ENCODE measurements at places on chromosomes 5 and 9.

- DNase-seq: peak; percentile 74
These were observed 21.7 kb upstream of the NSD1 start for GRCh38 chr5:177111720-177112394.

DNA sequence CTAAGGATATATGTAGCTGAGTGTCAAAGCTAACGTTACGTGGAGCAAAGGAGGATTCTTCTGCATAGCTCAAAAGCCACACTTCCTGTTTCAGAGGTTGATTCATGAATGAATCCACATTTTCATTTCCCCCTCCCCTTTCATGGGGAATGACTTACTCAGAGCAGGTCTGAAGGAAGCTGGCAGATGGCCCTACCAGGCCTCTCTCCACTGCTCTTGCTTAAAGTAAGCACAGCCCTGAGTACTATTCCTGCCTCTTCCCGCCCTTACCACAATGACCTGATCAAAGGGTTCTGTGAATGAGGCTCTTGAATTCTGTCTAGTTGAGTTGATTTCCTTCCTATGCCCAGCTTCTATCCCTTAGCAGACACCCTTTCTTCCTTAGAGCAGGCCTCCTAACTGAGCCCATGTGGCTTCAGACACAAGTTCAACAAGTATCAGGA, 6.3 kb downstream of the IGIP start:
- DNase-seq: peak; percentile 41

- DNase-seq: peak; percentile 96
These were observed at the start of gene SPARC for GRCh38 chr5:151686674-151687407. Gene SPARC, minus strand, starts transcription at chr5:151686915. Its CDS starts 10,727 bp downstream, at chr5:151676188.

- no peak for DNase-seq
These were observed 21.0 kb upstream of the SUSD3 start for GRCh38 chr9:93037476-93037971.

DNA sequence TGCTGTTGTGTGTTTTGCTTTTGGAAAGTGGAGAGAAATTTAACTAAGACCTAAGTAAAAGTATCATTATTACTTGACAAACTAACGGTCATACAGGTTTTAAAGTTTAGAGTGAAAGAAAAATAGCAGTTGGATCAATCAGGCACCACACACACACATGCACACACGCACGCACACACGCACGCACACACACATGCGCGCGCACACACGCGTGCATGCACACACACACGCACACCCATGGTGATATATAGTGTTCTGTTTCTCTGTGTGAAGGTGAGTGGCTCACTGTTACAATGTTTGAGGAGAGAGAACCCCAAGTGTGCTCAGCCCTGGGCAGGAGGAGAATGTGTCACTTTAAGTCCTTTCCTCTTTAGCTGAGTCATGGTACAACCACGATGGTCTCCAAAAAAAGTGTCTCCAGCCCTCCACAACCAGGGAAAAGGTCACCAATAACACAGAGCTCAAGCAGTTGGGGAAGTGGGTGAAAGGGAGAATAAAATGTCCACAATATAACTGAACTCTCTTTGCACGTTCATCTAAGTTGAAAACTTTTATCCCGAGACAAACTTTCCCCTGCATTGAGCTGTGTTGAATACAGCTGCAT, 3.2 kb downstream of the ZNF366 start:
- DNase-seq: no peak

DNA sequence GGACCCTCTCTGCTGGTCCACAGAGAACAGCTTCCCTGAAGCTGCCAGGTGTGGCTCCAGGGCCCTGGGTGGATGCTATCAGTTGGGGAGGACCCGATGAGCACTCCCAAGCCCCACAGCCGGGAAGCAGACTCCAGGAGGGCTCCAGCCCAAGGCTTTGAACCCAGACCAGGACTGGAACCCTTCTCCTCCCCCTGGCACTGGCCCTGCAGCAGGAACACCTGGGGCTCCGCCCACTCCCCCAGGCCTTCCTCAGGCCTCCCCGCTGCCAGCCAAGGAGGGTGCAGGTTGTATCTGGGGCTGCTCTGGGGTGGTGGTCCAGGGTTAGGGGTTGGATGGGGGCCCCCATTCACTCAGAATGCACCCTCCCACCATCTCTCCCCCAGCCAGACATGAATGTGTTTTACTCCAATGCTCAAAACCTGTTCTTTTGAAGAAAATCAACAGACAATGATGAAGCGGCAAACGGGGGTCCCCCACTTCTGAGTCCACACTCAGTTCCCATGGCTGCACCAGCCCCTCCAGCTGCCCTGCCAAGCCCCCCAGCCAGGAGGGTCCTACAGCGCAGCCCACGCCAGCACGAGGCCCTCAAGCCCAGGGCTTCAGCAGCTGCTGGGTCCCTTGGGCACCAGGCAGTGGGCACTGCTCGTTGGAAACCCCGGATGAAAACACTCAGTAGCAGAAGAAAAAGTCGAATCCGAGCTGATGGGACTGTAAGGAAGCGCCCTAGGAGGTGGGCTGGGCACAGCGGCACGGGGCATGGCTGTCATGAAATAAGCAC, 23.2 kb downstream of the CCDC187 start:
- DNase-seq: no peak

DNA sequence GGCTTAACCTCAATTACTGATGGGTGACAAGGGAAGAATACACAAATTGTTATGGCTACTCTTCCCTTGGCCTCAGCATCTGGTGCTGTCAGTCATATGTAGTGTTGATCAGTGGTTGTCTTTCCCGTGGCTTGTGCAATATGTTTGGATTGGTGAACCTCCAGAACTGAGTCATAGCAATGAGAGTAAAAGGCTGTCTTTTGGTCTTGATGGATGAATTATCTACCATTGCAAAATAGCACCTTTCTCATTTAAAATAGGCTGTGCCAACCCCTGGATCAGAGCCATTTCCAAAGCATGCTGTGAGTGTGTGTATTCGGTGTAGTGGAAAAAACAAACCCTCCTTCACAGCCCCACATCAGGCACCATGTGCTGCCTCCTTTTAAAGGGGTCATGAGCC, 14.6 kb upstream of the F2R start:
- no peak for DNase-seq

- no peak for DNase-seq
These were observed 21.9 kb downstream of the MACROH2A1 start for GRCh38 chr5:135376961-135377624.

DNA sequence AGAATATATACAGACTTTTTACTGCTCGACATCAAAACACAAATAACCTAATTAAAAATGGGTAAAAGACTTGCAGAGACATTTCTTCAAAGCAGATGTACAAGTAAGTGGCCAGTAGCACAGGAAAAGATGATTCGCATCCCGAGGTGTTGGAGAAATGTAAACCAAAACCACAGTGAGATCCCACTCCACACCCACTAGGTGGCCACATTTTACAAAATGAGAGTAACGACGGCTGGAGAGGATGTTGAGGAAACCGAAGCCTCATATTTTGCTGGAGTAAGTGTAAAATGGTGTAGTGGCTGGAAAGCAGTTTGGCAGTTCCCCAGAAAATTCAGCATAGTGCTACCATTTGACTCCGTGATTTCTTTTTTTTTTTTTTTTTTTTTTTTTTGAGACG, 21.3 kb upstream of the GBGT1 start:
- peak; percentile 74 for DNase-seq

GRCh38 chr9:72424131-72424530, 59.1 kb upstream of the ZFAND5 start:
- no peak for DNase-seq

DNA sequence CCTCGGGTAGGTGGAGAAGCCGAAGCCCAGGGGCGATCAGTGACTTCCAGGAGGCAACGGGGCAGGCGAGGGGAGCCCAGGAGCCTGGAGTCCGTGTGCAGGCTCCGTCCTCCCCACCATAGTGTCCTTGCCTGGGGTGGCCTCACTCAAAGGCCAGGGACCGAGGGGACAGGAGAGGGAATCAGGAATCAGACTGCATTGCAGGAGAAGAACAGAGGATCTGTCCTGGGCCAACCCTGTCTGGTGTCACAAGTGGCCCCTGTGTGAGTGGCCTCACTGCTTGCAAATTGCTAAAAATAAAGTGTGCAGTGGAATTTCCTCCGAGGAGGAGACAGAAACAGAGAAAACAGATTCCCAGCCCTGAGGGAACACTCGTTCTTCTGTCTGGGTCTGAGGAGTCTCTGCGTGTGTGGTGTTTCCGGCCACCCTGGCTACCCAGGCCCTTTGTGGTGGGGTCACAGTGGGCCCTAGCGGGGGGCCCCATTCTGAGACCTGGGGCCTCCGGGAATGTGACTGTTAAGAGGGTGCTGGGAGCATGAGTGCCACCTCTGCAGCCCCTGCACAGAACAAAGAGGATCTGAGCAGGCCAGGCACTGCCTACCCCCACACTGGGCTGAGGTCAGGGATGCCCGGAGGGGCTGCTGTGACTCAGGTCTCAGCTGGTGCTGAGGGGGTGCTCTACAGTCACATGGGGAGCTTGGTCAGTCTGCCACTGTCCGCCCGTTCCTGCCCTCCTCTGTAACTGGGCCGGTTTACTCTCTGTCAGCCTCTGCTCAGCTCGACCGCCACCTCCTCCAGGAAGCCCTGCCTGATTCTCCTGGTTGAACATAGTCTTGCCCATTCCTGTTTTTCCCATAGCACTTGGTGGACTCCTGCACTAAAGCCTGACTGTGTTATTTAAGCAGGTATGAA, 7.4 kb downstream of the TRAF1 start:
- peak; percentile 41 for DNase-seq

- DNase-seq: no peak
These were observed 353.5 kb downstream of the ENC1 start for GRCh38 chr5:74286734-74287695.

- DNase-seq: peak; percentile 91
These were observed 2.4 kb downstream of the CARD19 start for GRCh38 chr9:93098236-93098946.

DNA sequence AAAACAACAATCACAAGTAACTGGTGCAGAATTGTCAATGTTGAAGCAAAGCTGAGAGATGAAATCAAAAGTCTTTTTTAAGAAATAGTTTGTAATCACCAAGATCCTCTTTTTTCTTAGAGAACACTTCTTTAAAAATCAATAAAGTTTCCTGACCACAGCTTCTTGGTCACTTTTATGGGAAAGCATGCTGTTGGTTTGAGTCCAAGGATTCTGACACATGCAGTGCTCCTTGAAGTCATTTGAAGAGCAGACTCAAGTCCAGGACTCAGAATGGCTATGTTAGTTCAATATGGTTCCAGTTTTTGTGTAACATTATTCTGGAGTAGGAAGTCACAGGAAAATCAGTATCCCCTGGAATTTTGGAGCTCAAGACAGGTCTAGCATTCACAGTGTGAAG, 480.6 kb downstream of the NR2F1-AS1 start:
- no peak for DNase-seq

DNA sequence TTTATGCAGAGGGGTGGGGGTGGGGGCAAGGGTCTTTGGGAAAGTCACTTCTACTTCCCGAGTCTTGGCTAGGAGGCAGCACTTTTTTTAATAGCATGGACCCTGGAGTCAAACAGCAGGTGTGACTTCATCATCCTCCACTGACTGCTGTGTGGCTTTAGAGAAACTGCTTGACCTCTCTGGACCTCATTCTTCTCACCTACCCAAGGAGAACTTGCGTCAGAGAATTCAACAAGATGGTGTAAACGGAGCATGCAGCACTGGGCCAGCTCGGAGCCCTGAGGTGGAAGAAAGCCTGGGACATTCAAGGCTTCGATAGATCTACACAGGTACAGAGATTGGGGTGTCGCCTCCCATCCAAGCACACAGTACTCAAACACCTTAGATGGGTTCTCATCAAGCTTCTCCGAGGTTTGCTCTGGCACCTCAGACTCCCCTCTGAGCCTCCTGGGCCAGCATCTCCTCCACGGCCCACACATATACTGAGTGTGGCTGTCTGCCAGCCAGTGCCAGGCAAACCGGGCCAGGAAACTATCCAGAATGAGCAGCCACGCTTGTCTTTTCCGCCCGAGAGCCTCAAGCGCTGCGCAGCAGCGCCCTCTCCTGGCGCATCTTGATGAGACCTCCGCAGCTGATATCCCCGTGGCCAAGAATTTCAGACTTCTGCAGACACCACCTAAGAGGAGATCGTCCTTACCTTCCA, 4.6 kb upstream of the SLC25A48 start:
- peak; percentile 72 for DNase-seq

GRCh38 chr5:98934546-98934945, 5.7 kb upstream of the CHD1 start:
- DNase-seq: no peak

GRCh38 chr5:77867194-77867691, 91.1 kb upstream of the TBCA start:
- DNase-seq: no peak

DNA sequence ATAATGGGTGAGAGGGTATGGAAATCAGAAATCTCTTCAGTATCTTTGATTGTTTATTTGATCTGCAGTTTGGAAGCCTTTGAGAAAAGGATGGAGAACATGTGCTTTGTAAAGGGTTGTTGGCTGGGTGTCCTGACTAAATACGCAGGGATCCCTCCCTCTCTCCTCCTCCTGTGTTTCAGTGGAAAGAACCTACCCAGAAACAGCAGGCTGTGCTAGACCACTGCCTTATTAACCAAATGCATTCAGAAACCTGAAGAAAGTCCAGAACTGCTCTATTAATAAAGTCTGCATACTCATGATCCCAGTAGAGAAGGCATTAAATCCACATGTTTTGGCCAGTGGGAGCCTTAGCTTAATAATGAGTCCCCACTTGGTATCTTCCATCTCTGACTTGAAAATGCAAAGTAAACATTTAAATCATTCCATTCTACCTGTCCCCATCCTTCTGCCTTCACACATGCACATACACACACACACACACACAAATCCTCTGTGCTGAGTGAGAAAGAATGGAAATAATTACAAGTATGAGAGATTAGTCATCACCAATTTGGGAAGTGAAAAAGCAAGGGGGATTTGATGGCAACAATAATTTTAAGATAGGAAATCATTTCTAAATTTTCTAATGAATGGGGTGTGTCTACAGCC, 10.0 kb upstream of the LECT2 start:
- DNase-seq: no peak

GRCh38 chr9:121393318-121393717, 23.3 kb upstream of the STOM start:
- DNase-seq: no peak

GRCh38 chr9:110714314-110714713, 45.7 kb downstream of the MUSK start:
- DNase-seq: no peak

DNA sequence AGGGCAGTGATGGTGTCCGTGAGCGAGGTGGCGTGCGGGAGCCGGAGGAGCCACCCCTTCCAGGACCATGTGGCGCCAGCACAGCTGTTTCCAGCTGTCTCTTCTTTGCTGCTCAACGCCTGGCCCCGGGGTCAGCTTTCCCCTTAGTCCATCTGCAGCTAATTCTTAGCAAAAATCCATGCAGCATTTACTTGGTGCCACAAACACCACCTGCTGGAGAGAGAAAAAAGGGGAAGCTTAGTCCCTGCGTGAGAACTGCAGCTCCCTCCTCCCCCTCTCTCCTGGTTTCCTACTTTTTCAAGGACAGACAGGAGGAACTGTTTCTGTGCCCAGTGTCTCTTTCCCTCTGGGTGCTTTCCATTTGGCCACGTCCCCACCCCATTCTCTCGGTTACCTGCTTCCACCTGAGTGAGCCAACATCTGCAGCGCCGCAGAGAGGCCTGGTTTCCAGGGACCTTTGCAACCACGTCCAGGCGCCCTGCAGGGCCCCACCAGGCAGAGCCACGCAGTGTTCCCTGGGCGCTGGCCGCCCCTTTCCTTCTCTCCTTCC, 3.4 kb downstream of the SLC6A19 start:
- peak; percentile 50 for DNase-seq

GRCh38 chr9:92740446-92740961, 24.1 kb downstream of the BICD2 start:
- no peak for DNase-seq

- DNase-seq: peak; percentile 93
These were observed at the start of gene SPTAN1 for GRCh38 chr9:128552153-128552743. Gene SPTAN1, plus strand, starts transcription at chr9:128552587. Its CDS starts 14,154 bp downstream, at chr9:128566741.

Measured in femur (tissue), 1 donor.